NCI-H510A treated with DMSO at 0.1 percent for 48 hours (cell line): ENCODE measurements at places on chromosomes 2 and 18.
A peak's percentile ranks its signal among the peaks of the same experiment; 100 is the strongest.

GRCh38 chr2:16161085-16161565 lies 220.8 kb downstream of the MYCN start:
- no peak for DNase-seq

DNA sequence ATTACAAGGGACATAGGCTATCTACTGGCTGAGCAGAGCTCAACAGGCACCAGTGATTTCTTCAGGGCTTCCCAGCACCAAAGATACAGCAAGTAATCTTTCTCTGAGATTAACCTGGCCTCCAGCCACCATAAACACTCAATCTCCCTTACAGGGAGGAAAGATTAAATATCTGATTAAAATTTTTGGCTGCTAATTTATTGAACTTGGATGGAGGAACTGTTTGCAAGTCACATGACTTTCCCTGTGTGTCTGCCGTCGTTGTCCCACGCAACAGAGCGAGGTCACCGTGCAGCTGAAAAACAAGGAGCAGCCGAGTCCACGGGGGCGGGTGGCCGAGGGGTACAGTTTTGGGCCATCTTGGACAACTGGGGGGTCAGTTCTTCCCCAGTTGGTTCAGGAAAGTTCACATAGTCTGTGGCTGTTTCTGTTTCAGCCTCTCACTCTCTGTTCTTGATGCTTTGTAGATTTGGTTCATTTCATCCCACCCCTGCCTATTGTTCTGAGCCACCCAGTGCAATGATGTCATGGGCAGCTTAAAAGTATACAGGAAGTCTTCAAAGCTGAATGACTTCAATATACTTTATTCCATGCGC lies 186.8 kb upstream of the CTAGE1 start:
- no peak for DNase-seq

DNA sequence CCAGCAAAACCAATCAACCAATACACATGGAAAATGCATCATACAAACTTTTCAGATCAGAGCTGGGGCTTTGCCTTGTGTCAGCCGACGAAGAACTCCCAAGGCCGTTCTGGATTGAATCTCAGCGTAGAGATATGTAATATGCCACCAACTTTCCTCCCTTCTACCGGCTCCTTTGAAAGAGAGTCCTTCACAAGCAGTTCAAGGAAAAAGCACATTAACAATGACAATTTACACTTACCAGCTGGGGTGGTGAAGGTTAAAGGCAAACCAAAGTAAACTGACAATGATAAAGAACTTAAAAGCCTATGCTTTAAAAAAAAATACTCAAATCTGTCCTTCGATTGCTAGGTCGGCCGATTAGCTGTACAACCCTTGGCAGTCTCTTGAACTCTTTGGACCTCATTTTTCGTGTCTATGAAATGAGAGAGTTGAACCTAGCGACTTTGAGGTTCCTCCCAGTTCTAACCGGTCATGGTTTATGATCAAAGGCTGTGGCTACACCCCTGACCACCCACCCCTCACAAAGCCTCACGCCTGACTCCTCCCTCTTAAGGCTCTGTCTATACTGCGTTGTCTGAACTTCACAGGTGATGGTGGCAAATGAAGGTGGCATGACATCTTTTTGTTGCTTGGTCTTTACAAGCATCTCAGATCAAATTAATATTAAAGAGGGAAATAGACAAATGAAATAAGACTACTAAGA lies 46.2 kb downstream of the BCL2 start:
- DNase-seq: peak; percentile 65

DNA sequence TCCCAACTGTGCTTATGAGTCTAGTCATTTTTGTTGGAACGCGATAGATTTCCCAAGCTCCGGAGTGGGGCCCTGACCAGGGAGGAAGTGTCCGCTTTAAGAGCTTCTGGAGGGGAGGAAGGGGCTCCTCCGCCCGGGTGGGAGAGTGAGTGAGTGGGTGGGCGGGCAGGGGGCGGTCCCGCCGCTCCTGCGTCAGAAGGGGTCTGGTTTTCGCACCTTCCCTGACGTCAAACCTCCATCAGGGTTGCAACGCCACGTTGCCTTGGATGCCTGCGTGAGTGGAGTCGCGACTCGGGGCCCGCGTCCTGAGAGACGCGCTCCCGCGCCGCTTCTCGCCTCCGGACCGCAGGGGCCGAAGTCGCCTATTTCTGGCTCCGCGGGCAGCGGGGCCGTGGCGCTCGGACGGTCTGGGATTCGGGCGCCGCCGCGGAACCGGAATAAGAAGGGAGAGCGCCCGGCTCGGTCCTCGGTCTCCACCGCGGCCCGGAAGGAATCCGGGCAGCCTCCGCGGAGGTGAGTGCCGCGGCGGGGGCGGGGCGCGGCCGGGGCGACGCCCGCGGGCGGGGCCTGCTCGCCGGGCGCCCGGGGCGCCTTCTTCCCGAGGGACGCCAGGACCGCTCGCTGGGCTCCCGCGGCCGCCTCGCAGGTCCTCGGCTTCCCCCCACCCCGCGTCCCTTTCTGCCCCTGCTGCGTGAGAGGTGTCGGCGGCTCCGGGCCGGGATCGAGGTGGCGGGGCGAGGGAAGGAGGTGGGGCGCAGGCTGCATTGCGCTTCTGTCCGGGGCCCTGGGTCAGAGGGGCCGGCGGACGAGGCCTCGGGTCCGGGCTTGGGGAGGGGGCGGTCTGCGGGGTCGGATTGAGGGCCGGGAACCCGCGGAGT lies at the start of gene ZDBF2:
ZDBF2 (plus strand) TSS at position 230 of the 878 bp plus-strand sequence. CDS start 7,187 bp downstream, outside the sequence.
- peak; percentile 69 for DNase-seq

GRCh38 chr2:191385416-191386160 lies 140.4 kb downstream of the MYO1B start:
- no peak for DNase-seq
